ENCODE measurements at places on chromosomes 16 and 17.

GRCh38 chr17:7818746-7819645 is 15.0 kb upstream of the KDM6B start:
- no peak for DNase-seq

DNA sequence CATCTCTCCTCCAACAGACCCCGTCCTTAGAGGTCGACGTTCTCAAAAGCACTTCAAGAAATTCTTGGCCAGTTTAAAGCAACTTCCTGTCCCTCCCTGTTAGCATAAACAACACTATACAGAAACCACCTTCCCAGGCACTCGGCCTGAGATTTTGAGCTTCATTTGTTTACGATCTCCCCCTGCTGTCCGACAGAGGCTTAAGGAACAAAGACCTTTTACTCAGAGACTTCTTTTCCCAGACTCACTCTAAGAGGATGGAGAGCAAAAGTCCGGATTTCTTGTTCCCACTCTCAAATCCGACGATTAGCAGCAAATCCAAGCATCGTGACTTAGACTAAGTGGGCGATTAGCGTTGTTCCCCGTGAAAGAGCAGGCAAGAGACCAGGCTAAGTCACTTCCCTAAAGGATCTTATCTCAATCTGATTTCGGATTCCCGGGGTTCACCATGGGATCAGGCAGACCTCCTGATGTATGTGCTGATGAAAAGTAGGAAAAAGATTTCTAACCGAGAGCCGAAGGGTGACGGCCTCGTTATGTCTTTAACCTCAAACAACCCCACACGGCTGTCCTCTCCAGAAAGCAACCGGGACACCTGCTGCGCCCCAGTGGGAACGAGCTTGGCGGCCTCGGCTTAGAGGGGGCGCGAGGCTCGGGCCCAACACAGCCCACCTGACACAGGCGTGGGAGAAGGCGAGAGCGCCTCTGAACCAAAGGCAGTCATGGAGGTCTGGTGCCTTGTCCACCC is 598 bp downstream of the INPP5K start:
- peak; percentile 20 for DNase-seq

- no peak for DNase-seq
These were observed 19.8 kb downstream of the NMRAL1 start for GRCh38 chr16:4454623-4455022.

DNA sequence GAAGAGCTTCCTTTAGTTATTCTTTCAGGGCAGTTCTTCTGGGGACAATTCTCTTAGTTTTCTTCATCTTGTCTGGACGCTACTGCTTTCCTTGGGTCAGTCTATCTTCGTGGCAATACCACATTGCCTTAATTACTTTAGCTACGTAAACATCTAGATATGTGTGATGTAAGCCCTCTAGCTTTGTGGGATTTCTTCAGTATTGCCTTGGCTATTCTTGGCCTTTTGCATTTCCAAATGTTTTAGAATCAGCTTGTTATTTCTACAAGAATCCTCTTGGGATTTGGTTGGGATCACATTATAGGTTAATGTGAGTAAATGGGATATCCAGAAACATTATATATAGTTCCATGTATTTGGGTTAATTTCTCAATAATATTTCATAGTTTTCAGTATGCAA is 9.0 kb upstream of the ST6GALNAC2 start:
- no peak for DNase-seq

GRCh38 chr16:71296584-71297340 is 7.6 kb upstream of the CMTR2 start:
- no peak for DNase-seq

DNA sequence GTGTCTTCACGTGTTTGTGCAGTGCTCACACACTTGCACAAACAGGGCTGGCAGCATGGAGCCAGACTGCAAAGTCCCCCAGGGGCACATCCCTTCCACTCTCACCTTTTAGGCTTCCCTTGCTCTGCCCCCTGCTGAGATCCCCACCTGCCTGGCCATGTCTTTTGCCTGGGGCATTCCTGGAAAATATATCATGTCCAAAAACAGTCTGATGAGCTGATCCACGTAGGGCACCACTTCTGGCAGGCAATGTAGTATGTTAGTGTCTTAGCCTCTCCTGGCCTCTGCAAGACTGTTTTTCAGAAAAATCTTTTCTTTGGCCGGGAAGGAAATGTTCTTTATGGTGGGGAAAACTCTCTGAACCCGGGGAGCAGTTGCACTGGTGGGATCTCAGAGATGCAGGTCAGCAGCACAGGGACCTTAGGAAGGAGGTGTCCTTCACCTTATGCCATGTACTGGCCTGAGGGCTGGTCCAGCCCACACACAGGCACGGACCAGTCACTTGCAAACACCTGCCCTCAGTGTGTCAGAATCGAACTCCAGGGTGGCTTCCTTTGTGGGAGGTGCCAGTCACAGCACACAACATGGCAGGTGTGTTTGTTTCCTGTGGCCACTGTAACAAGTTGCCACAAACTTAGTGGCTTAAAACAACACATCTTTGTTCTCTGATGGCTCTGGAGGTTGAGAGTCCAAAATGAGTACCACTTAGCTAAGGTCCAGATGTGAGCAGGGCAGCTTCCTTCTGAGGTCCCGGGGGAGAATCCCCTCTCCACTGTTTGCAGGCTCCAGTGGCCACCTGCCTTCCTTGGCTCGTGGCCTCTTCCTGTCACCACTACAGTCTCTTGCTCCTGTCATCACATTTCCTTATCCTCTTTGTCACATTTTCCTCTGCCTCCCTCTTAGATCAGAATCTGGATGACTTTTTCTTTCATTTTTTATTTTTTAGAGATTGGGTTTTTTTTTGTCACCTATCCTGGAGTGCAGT is 46.6 kb downstream of the MPRIP start:
- no peak for DNase-seq

DNA sequence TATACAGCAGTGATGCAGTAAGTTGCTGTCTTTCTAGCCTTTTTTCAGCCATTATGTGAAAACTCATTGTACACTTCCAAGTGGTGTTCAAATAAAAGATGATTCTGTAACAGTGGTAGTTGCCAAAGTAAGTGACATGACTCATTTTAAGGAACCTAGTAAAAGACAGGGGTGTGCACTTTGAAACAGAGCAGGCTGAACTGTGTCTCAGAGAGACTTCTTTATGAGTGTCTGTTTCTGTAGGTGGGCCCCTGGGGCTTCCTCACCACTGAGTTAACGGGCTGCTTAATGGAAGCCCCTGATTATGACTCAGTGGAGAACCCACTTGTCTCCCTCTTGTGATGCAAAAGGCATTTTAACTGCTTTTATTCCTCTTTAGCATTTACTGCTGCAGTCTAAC is 147.3 kb downstream of the PCTP start:
- no peak for DNase-seq

GRCh38 chr17:82687871-82688270 is 10.6 kb downstream of the RAB40B start:
- no peak for DNase-seq

DNA sequence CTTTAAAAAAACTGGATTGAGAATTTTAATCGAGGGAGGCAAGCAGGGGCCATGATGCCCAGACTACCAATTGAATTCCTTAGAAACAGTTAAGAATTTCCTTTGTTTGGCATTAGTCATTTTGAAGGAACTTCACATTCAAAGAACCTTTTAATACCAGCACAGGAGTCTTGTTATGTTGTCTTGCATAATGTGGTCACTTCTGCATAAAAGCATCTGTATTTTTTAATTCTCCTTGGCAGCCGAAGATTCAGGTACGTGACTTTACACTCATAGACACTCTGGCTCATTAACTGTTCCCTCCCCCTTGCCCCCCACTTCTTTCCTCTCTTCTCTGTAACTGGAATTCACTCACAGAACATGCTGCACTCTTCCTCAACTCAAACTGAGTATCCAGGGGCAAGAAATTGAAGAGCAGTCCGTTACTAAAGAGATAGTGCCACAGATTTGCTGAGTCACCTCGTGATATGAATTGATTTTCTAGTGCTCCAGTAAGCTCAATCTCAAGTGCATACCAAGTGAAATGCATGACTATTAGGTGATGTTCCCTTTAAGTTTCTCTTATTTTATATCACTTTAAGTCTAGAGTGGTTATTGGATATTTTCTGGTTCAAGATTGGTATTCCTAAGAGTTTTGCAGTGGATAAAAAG is 572.2 kb upstream of the SOX9 start:
- DNase-seq, result no peak

DNA sequence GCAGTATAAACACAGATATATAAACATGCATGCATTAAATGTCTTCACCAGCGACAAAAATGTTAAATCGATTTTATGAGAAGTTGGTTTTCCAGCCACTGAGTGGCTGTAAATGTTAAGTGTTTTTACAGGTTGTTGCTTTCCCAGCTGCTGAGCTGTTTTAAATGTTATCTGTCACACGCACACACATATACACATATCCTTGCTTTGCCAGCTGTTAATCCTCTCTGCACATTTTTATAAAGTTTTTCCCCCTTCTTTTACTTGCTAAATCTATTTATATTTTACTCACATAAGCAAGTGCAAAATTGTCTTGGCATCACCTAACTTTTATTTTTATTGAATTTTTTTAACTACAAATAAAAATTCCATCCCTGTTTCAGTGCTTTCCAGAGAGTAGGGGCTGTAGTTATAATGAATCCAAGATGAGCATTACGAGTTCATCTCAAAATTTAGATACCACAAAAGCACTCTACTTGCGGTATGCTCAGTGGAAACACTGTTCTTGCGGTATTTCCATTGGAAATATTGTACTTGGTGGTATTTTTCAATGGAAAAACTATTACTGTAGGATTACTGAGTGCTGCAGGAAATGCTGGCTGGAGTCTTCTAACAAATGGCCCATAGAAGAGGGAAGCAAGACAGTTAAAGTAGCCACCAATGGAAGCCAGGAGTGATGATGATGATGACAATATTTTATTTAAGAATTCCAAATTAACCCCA is 124.9 kb upstream of the KCNJ16 start:
- no peak for DNase-seq

DNA sequence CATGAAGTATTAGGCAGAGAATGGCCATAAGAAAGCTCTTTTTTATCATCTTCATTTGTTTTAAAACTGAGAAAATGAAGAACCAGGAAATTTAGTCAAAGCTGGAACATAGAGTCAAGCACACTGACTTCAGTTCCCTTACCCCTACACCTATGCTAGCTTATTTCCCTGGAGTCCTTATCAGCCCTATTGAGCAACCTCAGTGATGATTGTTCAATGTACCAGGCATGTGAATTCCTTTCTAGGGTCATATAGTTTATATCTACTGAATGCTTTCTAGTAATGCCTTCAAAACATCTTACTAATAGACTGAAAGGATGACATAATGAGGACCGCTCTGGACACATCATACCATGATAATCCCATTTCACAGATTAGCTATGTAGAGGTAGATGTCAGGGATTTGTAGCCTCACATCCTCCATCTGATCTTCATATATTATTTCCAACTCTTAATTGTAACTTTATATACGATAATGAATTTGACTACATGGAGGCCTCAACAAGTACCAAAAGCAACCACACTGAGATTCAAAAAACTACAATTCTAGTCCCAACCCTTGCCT is 460.4 kb upstream of the DYNLRB2 start:
- DNase-seq, result no peak

DNA sequence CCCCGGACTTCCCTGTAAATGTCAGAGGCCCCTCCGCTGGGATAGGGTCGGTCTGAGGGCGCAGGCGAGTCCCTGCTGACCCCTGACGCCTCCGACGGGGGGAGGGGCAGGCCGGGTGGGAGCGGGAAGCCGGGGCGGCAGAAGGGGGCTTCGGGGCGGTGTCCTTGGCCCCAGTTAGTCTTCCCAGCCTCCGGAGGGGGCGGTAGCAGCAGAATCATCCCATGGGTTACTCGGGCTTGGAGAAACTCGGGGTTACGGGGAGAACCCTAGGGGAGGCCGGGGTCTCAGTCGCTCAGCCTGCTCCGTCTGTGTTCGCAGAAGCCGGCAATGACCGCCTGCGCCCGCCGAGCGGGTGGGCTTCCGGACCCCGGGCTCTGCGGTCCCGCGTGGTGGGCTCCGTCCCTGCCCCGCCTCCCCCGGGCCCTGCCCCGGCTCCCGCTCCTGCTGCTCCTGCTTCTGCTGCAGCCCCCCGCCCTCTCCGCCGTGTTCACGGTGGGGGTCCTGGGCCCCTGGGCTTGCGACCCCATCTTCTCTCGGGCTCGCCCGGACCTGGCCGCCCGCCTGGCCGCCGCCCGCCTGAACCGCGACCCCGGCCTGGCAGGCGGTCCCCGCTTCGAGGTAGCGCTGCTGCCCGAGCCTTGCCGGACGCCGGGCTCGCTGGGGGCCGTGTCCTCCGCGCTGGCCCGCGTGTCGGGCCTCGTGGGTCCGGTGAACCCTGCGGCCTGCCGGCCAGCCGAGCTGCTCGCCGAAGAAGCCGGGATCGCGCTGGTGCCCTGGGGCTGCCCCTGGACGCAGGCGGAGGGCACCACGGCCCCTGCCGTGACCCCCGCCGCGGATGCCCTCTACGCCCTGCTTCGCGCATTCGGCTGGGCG is 542 bp downstream of the GUCY2D start:
- DNase-seq, result no peak

DNA sequence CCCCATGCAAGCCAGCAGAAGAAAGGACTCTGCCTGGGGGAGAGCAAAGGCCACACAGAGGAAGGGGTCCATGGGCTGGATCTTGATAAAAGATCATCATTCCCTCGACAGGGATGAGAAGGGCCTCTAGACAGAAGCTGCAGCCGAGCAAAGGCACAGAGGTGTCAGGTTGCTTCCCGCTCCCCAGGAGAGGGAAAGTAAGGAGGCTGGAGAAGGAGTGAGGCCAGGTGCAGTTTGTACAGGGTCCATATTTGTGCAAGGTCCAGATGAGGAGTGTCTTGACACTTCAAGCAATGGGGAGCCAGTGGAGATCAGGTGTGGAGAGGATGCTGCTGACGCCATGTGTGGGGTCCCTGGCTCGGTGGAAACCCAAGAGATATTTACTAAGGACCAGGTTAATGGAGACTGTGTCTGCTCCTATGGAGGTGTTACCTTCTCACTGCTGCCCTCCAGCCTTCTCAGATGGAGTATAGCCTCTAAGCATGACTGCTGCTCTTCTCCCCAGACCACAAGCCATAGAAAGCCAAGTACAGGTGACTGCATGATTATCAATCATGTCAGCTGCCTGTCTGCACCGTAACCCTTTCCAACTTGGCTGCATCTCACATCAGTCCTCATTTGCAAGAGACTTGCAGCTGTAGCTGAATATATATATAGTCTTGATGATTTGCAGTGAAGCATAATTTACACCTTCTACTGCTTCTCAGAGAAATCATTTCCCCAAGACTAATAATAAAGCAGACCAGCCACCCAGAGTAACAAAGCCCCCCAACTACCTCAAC is 21.1 kb downstream of the GAS7 start:
- DNase-seq, result no peak

GRCh38 chr16:86789621-86790051 is 211.3 kb downstream of the FOXL1 start:
- DNase-seq, result no peak

- no peak for DNase-seq
These were observed 15.1 kb downstream of the CDH8 start for GRCh38 chr16:62021161-62021581.
